ENCODE measurements at places on chromosomes 1 and 21. TPM values are rescaled to one million over a fixed set of nuclear protein-coding genes. Genes with fewer than 3 reads are reported as not detected.

RCSD1 gene
- 14.1 TPM for polyA plus RNA-seq

LCE3D gene
- polyA plus RNA-seq, result not detected

CD1E gene
- polyA plus RNA-seq, result not detected

GRCh38 chr1:20507564-20508410 is at the start of gene MUL1:
Gene MUL1, minus strand, starts transcription at chr1:20508151. Its CDS starts 127 bp downstream, at chr1:20508024.
- DNase-seq, result peak; percentile 96

DNA sequence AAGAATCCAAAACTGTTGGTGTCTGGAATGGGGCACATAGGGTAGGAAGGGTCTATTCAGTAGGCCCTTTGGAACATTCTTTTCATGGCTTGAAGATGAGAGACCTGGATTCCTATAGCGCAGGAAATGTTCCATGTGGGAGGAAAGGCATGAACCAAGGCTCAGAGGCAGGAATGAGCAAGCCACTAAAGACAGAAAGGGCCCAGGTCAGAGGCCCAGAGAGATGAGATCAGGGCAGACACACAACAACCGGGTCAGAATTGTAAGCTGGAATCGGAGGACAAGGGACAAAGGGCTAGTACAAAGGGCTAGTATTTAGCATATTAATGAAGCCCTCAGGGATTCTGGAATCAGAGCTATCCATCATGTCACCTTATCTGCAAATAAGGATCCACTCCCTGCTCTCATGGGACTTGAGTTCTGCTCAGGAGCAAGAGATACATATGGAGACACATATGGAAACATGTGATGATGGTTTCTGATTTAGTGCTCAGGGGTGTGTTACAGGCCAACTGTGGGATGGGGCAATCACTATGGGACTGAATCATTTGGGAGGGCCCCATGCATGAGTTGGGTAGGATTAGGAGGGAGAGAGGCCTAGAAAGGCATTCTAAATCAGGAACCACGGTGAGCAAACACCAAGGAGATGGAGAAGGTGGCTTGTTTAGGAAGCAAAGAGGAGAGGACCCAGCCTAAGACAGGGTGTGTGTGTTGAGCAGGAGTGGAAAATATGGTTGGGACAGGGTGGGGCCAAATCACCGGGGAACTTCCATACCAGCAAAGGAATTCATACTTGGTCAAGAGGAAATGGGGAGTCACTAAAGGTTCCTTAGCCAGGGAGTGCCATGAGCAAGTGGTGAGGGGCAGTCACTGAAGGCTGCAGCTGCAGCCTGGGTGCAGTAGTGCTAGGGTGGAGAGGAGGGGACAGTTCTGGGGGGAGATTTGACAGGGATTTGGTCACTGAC is 8.6 kb downstream of the NECTIN4 start:
- DNase-seq, result no peak

All from heart left ventricle (tissue), 16 donors.